Esophagus muscularis mucosa (tissue), 4 donors: ENCODE measurements at places on chromosomes 5 and 9. TPM values are rescaled to one million over a fixed set of nuclear protein-coding genes. Genes with fewer than 3 reads are reported as not detected.
A peak's percentile ranks its signal among the peaks of the same experiment; 100 is the strongest.

Gene TMEM215
- total RNA-seq: 0.06 TPM

Gene CTNNAL1
- total RNA-seq: 77.7 TPM

Gene C9
- total RNA-seq: not detected

Gene MAML1
- total RNA-seq: 44.9 TPM

Gene PTPRD
- 5.8 TPM for total RNA-seq

Gene PCDHGC3
- 73.2 TPM for total RNA-seq

Gene OBP2B
- not detected for total RNA-seq

Gene RALGPS1
- 11.9 TPM for total RNA-seq

Gene GARNL3
- total RNA-seq: 10.8 TPM

Gene ANKDD1B
- 0.33 TPM for total RNA-seq

GRCh38 chr5:153756540-153756939 is 266.1 kb downstream of the GRIA1 start:
- H3K27ac ChIP-seq: no peak overlapping the region
- no peaks in the 10 kb centered on the region for H3K36me3 ChIP-seq
- H3K27me3 ChIP-seq: no peaks in the 10 kb centered on the region
- H3K4me1 ChIP-seq: no peaks in the 10 kb centered on the region
- DNase-seq: no peak

DNA sequence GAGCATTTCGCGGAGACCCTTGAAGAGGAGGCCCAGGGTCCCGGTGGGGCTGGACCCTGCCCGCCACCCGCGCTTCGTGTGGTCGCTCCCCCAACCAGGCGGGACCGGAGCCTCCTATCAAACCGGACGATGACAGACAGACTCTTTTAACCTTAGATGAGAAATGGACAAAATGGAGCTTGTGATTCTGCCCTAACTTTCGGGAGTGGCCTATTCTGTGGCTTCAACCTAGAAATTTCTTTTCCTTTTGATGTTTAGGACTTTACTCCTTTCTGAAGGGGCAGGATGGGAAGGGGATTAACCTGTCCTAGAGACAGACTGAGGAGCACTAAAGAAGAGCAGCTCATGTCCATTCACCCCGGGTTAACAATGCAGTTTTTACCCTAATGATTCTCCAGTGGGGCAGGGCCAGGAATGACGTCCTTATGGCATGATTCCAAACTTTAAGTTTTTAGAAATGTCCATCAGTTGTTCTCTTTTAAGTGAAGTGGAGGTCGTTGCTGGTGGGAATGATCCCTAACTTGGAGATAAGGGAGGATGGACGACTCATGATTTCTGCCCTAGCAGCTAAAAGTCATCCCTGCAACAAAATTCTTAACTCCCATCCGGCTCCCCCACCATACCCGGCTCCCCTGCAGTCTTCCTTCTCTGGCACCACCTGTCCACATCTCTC is 1.0 kb downstream of the NIPSNAP3A start:
- DNase-seq: no peak
- peaks cover 11% of the 10 kb centered on the region for H3K4me1 ChIP-seq
- no peaks in the 10 kb centered on the region for H3K27me3 ChIP-seq
- H3K4me3 ChIP-seq: peak overlapping the region; percentile 65
- H3K27ac ChIP-seq: peak overlapping the region; percentile 92
- peaks cover 24% of the 10 kb centered on the region for H3K36me3 ChIP-seq

DNA sequence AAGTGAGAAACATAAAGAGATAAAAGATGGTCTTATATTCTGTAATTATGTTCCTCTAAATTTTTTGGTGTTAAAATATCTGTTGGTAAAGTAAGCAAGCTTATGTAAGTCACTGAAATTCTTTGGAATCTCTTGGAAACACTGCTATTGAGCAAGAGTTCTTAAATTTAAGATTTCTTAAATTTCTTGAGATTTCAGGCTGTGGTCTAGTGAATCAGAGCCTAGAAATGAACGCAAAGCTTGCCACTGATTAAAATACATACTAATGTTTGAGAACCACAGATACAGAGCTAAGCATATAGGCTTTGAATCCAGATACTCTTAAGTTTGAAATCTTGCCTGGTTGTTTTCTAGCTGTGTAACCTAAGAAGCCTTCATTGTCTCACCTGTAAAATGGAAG is 133.4 kb downstream of the TRPM3 start:
- H3K27ac ChIP-seq: no peak overlapping the region
- H3K4me3 ChIP-seq: no peak overlapping the region
- H3K36me3 ChIP-seq: no peaks in the 10 kb centered on the region
- DNase-seq: no peak
- H3K4me1 ChIP-seq: no peaks in the 10 kb centered on the region

GRCh38 chr9:89080193-89080592 is 88.9 kb downstream of the S1PR3 start:
- H3K36me3 ChIP-seq: no peaks in the 10 kb centered on the region
- no peak overlapping the region for H3K4me3 ChIP-seq
- peaks cover 3% of the 10 kb centered on the region for H3K27me3 ChIP-seq
- H3K27ac ChIP-seq: peak overlapping the region; percentile 7
- peaks cover 13% of the 10 kb centered on the region for H3K4me1 ChIP-seq
- DNase-seq: no peak

DNA sequence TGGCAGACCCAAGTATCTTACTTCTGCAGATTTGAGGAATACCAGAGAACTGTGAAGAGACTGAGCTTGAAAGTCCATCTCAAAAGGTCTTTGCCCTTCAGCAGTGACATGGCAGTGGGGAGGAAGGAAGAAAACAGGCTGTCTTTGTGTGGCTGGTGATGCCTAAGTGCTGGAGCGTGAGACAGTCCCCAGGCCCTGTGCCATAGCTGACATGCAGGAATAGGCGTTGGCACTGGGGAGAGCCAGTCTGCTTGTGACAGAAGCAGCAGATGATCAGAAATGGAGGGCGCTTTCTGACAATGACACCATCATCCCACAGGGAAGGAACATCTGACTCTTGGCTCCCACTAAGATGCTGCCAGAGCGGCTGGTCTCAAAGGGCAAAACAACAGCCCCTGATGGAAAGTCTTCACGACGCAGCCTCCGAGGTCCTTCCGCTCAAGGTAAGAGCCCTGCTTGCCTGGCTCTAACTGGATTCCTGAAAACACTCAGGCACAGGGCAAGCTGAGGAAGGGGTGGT is 15.5 kb upstream of the GLRX start:
- DNase-seq: no peak
- H3K27ac ChIP-seq: no peak overlapping the region
- H3K4me3 ChIP-seq: no peak overlapping the region
- H3K36me3 ChIP-seq: no peaks in the 10 kb centered on the region

- H3K27ac ChIP-seq: peak overlapping the region; percentile 98
- peaks cover 43% of the 10 kb centered on the region for H3K4me1 ChIP-seq
- H3K4me3 ChIP-seq: peak overlapping the region; percentile 67
- H3K36me3 ChIP-seq: peaks cover 17% of the 10 kb centered on the region
Observed at GRCh38 chr9:136481558-136481957, 1.3 kb downstream of the SEC16A start.

DNA sequence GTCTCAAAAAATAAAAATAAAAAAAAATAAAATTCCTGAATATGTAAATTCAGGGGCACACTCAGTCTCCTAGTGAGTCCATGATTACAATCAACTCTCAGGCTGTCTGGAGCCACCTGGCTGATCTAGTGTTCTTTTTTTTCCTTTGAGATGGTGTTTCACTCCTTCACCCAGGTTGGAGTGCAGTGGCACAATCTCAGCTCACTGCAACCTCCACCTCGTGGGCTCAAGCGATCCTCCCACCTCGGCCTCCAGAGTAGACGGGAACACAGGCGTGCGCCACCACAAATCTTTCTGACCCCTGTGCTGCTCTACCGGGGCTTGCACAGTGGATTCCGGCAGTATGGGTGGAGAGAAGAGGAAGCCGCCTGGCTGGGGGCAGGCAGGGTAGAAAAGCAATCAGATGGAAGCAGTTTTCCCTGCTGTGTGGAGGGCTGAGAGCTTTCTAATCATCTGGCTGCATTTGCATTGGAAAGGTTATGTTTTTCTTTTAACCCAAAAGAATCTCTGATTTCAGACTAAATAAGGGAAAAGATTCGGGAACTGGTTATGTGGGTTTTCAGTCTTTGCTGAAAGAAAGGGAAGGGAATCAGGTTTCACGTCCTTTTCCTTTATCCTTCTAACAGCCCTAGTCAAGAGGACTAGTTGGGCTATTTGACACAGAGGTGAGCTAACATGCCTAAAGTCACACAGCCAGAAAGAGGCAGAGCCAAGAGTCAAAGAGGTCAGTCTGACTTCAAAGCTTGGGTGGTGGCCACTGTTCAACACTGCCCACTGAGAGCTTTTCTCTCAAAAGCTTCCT is 26.3 kb upstream of the CORO2A start:
- no peaks in the 10 kb centered on the region for H3K4me1 ChIP-seq
- no peak for DNase-seq
- H3K27ac ChIP-seq: no peak overlapping the region
- H3K36me3 ChIP-seq: peaks cover 21% of the 10 kb centered on the region
- no peak overlapping the region for H3K4me3 ChIP-seq

GRCh38 chr5:32625547-32625946 is 40.2 kb downstream of the SUB1 start:
- no peaks in the 10 kb centered on the region for H3K27me3 ChIP-seq
- no peak overlapping the region for H3K4me3 ChIP-seq
- H3K36me3 ChIP-seq: no peaks in the 10 kb centered on the region
- no peak overlapping the region for H3K27ac ChIP-seq

DNA sequence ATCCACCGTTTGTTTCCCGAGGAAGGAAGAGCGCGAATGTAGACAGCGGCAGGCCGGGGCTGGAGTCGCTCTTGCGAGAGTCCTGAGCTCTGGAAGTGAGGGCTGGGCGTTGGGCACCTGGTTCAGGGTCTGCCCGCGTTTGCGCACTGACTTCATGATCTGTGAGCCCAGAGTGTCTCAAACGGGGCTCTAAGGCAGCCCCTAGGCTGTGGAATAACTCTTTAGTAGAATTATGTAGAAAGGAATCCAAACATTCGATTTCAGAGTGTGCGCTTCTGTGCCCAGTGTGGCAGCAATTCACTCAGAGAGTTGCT is 478 bp upstream of the GGTA1 start:
- peak overlapping the region; percentile 77 for H3K27ac ChIP-seq
- H3K4me1 ChIP-seq: peaks cover 33% of the 10 kb centered on the region
- no peaks in the 10 kb centered on the region for H3K27me3 ChIP-seq
- H3K4me3 ChIP-seq: peak overlapping the region; percentile 61

DNA sequence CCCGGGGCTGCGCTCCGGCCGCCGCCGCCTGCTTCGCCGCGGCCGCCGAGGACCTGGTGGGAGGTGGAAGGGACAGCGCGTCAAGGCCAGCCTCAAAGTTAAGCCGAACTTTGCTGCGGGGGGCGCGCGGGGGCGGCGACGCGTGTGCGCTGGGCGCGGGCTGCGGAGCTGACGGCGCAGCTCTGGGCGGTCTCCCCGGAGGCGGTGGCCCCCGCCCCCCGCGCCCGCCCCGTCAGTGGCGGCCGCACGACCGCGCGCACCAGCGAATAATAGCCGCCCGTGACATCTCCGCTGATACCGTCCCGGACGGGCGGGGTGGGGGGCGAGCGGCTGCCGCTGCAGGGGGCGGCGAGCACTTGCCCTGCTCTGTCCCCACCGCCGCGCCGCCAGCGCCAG is 579 bp upstream of the FAM78A start:
- H3K4me3 ChIP-seq: peak overlapping the region; percentile 76
- peak overlapping the region; percentile 68 for H3K27ac ChIP-seq
- peaks cover 29% of the 10 kb centered on the region for H3K4me1 ChIP-seq

- H3K27me3 ChIP-seq: peaks cover 8% of the 10 kb centered on the region
- peak; percentile 75 for DNase-seq
- no peaks in the 10 kb centered on the region for H3K36me3 ChIP-seq
- no peaks in the 10 kb centered on the region for H3K4me1 ChIP-seq
- H3K27ac ChIP-seq: no peak overlapping the region
Observed at GRCh38 chr9:134585746-134586706, 55.6 kb upstream of the COL5A1 start.

DNA sequence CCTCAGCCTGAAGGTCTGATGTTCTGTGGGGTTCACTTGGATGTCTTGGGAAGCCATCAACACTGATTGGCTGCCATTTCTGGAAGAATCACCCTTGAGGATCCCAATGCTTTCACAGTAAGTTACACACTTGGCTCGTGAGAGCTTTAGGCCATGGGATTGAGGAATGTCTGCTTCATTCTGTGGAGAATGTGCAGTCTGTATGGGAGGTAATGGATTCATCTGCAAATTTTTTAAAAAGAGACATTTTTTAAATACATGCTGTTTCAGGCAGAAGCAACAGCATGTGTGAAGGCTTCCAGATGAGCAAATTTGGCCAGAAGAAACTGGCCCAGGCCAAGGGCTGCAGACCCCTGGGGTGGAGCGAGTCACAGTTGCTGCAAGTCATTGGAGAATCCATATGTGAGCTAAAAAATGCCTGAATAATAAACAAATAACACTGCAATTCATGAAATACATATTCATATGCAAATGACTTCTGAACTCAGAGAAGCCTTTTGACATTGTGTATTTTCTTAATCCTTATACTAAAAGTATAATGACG is 146.3 kb upstream of the RASEF start:
- H3K27me3 ChIP-seq: no peaks in the 10 kb centered on the region
- no peak for DNase-seq
- no peaks in the 10 kb centered on the region for H3K36me3 ChIP-seq
- no peaks in the 10 kb centered on the region for H3K4me1 ChIP-seq
- no peak overlapping the region for H3K4me3 ChIP-seq

DNA sequence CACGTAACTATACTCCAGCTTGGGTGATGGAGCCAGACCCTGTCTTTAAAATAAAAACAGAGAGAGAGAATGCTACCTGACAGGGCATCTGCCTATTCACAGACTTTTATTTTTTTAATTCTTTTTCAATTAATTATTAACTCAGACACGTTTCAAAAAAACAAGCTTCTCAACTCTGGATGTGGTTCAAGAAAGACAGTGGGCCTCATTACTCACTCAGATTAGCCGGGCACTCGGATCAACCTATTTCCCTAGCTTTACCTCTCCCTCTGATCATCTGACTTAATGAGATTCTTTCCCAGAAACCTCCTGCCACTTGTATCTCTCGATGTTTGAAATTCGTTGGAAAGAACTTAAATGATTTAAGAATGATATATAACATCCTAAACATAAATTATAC is 134.1 kb downstream of the TRPM6 start:
- no peaks in the 10 kb centered on the region for H3K4me1 ChIP-seq
- DNase-seq: no peak
- H3K36me3 ChIP-seq: no peaks in the 10 kb centered on the region
- no peak overlapping the region for H3K4me3 ChIP-seq

DNA sequence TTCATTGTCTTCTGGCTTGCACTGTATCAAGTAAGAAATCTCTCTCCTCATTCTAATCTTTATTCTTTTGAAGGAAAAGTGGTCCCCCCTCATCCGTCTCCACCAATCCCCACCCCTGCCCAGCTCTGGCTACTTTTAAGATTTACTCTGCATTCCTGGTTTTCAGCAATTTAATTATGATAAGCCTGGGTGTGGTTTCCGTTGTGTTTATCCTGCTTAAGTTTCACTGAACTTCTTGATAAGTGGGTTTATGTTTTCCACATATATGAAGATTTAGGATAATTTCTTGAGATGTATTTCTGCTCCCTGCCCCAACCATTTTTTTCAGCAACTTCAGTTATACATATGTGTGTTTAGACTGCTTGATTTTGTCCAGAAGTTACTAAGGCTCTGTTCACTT is 46.5 kb downstream of the PTBP3 start:
- peaks cover 3% of the 10 kb centered on the region for H3K4me1 ChIP-seq
- no peak overlapping the region for H3K27ac ChIP-seq
- no peak for DNase-seq

GRCh38 chr9:82512728-82513127 is 524.2 kb downstream of the SPATA31D1 start:
- no peaks in the 10 kb centered on the region for H3K27me3 ChIP-seq
- peak overlapping the region; percentile 53 for H3K27ac ChIP-seq

- no peaks in the 10 kb centered on the region for H3K27me3 ChIP-seq
- H3K27ac ChIP-seq: no peak overlapping the region
- no peak for DNase-seq
- no peaks in the 10 kb centered on the region for H3K36me3 ChIP-seq
- no peak overlapping the region for H3K4me3 ChIP-seq
- no peaks in the 10 kb centered on the region for H3K4me1 ChIP-seq
Observed at GRCh38 chr9:104256031-104256695, 162.1 kb downstream of the SMC2 start.
